ENCODE measurements at places on chromosomes 13 and 19.

- DNase-seq: no peak
Measured at GRCh38 chr19:35601971-35602370, 10.6 kb upstream of the HAUS5 start.

- DNase-seq: peak; percentile 16
Measured at GRCh38 chr13:44340508-44340907, 33.1 kb upstream of the SERP2 start.

DNA sequence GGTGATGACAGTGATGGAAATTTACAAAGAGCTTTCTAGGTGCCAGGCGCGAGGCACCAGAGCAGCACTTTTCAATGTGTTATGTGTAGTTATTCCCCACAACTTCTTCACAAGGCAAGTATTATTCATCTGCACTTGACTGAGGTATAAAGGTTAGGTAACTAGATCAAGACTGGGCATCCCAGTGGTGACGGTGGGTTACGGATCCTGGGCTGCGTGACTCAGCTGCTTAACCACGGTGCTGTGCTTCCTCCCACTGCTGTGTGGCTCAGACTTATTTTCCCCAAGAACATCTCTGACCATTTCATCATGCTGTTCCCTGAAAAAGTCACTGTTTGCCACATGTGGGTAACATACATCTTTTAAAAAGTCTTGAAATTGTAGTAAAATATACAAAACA, 19.3 kb downstream of the EDDM13 start:
- no peak for DNase-seq

DNA sequence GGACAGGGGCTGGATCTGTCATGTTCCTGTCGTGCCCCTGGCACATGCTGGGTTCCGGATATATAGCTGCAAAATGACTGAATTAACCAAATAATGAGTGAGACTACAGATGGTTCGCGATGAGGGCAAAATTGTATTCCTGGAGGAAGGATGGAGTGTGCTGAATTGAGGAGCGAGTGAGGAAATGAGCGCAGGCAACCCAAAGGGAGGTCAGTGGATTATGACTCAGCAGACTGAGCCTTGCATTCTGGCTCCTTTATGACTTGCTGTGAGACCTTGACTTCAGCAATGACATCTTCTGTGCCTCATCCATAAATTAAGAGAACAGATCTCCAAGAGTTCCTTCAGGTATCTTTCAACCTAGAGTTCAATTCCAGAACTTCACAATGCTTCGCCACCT, 115.0 kb upstream of the CLDN10 start:
- DNase-seq: no peak

DNA sequence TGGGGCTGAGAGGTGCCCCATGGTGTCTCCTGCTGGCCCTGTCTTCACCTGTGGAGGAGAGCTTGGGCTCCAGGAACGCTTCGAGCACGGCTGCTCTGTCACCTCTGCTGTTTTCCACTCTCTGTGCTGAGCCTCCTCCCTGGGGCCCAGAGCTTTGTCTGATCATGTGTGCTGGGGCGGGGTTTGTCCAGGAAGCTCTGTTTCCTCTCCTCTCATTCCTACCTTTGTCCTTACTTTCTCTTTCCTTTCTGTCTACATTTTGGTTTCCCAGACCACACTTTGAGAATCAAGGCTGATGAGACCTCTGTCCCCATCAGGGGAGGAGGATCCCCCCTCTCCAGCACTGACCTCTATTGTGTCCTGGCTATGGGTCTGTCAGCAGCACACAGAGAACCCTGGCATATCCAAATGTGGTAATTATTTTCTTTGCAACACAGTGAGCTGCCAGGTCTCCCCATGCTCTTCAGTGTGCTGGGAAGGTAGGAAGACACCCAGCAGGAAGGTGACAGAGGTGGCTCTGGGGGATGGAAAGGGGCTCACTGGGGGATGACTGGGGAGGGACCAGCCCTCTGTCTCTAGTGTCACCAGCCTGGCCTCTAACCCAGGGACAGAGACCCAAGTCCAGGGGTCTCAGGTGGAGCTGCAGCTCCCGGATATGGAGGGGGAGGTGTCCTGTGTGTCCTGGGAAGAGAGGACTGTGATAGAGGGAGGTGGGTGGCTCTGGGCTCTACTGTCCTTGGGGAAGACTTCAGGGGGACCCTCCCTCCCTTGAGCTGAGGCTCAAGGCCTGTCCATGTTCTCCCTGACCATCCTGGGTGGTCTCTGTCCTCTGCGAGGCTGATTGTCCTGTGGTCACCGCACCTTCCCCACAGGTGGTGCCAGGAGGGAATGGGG, at the start of gene CEACAM1:
Gene CEACAM1, minus strand, starts transcription at position 128 of the 894 bp plus-strand sequence. Its CDS starts 107 bp downstream, at position 21.
- no peak for DNase-seq

All from tibial nerve (tissue), 4 donors.